ENCODE measurements at places on chromosomes 5 and 9.

DNA sequence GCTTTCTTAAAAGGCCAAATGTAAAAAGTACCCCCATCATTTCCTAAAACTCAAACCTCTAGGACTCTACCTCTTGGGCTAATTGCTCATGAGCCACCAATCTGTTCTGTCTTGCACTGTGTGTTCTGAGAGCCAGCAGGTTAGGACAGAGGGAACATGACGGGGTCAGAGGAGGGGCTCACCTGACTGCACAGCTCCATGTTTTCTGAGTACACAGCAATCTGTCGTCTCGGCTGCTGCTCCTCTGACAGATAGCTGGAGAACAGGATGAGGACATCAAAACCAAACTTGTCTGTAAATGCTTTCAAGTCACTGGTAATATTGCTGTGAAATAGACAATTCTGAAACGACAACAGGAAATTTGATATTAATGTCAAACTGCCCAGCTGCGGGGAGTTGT is 50.9 kb upstream of the PCA3 start:
- DNase-seq, result no peak

- no peak for DNase-seq
Measured at GRCh38 chr9:124793015-124793541, 16.1 kb downstream of the OLFML2A start.

DNA sequence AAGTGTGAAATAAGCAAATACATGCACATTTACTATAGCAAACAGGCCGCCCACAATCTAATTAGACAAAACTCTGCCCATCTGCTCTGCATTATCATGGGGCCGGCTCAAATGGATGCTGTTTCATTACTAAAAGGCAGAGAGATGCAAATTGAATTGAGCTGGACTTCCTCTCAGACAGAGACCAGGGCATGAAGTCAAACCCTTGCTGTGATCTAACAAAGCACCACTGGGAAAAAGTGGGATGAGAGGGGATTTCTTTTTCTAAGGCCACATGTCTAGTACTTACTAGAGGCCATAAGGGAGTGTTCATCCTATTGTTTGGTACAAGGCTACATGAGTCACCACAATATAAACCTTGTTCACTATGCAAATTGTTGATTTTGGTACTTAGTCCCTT is 614.7 kb downstream of the ISL1 start:
- no peak for DNase-seq

GRCh38 chr5:1129711-1130055 is 17.8 kb upstream of the SLC12A7 start:
- no peak for DNase-seq

DNA sequence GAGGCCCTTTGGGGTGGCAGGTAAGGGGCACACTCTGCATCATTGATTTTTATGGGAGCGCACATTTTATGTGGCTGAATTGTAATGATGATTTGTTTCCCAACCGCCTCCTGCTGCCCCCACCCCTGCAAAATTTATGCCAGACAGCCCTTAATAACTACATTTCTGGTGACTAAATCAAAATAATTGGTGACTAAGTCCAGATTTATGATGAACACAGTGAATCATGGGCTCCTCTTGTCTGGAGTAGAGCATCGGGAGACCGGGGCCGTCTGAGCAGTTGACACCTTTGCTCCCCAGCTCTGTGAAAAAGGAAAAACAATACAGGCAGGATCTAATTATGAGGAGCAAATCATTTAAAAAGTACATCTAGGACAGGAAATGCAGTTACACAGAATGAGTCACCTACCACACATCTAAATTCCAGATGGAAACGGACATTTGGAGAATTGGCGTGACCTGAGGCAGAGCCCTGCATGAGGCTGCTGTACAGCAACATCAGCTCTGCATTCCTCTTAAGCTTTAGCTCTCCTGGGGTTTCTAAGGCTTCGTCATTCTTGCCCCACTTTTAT is 58.9 kb downstream of the DOCK2 start:
- DNase-seq, result no peak

GRCh38 chr9:2634153-2634552 is 12.6 kb downstream of the VLDLR start:
- DNase-seq, result no peak

DNA sequence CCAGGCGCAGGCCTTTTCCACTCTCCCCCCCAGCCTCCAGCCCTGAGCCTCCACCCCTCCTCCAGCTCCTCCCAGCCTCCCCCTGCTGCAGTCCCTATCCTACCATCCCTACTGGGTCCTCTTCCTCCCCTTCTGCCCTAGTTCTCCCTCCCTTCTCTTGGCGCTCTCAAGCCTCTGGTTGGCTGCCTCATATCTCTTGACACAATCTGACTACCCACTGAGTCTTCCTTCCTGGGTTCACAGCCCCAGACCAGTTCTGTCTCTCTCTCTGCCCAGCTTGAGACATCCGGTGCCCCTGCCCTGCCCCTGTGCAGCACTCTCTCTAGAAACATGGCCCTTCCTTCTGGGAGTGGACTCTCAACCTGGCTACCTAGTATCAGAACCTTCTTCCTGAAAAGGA is 76.2 kb downstream of the TSPAN17 start:
- DNase-seq, result peak; percentile 9
